ENCODE measurements at places on chromosomes 13 and 19.

DNA sequence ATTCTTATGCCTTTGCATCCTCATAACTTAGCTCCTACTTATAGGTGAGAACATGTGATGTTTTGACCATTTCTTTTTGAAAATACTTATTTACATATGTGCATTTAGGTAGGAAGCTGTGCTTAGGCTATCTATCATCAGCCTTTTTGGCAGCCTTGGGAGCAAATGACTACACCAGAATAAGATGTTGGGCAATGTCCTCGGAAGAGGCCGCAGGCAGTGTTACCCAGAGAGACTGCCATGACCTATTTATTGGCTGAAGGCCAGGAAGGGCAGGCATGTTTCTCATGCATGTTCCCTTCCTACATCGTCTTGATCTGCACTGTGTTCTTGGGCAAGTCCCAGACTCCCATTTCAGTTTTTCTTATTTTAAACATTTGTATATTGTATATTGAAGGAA, 122.3 kb downstream of the B3GLCT start:
- no peak for DNase-seq

DNA sequence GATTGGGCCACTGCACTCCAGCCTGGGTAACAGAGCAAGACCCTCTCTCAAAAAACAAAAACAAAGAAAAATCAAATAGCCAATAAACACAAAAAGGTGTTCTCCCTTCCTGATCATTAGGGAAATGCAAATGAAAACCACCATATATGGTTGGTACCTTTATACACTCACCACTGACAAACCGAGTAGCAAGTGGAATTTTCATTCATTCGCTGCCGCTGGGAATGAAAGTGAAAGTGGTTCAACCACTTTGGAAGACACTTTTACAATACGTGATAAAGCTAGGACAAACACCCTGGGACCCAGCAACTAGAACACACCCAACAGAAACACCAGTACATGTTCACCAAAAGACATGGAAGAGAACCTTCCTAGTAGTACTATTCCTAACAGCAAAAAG, 21.0 kb downstream of the GRIK5 start:
- DNase-seq = no peak

GRCh38 chr13:20477394-20477793, 48.3 kb downstream of the CRYL1 start:
- DNase-seq = no peak

DNA sequence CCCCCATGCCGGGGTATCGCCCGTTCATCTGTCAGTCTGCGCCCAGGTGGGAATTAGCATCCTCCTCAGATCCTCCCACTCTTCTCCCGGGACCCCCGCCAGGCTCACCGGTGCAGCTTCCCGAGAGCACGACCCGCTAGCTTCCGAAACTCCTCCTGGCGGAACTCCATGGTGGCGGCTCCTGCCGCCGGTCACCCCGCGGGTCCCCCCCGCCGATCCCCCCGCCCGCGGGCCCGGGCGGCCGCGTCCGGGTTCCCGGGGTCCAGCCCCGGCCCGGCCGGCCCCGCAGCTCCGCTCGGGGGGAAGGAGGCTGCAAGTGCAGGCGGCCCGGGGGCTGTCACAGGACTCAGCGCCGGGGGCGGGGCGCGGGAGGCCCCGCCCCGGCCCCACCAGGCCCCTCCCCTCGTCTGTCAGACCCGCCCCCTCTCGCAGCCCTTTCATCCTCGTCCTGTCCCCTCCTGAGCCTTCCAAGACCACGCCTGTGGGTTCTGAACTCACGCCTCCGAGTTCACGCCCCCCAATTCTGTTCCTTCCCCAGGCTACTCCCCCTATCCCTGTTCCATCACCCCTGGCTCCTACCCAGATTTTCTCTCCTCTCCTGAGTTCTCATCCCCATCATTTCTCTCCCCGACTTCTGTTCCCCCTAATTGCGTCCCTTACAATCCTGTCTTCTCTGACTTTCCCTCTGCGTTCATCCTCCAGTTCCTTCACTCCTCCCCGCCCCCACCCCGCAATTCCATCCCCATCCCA, at the start of gene SLC17A7:
Gene SLC17A7, minus strand, starts transcription at position 318 of the 750 bp plus-strand sequence. Its CDS starts 148 bp downstream, at position 170.
- no peak for DNase-seq

GRCh38 chr13:41026788-41027187, 7.7 kb upstream of the ELF1 start:
- no peak for DNase-seq

- no peak for DNase-seq
These were observed 98.5 kb upstream of the SOX1 start for GRCh38 chr13:111968336-111969010.

Measured in anterior cingulate cortex (tissue), 58 donors.